Fibroblast of upper back skin (primary cell): ENCODE measurements at places on chromosomes 2 and 18.
A peak's percentile ranks its signal among the peaks of the same experiment; 100 is the strongest.

GRCh38 chr2:100197631-100198153 lies 55.3 kb upstream of the AFF3 start:
- DNase-seq = peak; percentile 93

GRCh38 chr2:14199040-14199439 lies 433.5 kb upstream of the LRATD1 start:
- DNase-seq = peak; percentile 4

DNA sequence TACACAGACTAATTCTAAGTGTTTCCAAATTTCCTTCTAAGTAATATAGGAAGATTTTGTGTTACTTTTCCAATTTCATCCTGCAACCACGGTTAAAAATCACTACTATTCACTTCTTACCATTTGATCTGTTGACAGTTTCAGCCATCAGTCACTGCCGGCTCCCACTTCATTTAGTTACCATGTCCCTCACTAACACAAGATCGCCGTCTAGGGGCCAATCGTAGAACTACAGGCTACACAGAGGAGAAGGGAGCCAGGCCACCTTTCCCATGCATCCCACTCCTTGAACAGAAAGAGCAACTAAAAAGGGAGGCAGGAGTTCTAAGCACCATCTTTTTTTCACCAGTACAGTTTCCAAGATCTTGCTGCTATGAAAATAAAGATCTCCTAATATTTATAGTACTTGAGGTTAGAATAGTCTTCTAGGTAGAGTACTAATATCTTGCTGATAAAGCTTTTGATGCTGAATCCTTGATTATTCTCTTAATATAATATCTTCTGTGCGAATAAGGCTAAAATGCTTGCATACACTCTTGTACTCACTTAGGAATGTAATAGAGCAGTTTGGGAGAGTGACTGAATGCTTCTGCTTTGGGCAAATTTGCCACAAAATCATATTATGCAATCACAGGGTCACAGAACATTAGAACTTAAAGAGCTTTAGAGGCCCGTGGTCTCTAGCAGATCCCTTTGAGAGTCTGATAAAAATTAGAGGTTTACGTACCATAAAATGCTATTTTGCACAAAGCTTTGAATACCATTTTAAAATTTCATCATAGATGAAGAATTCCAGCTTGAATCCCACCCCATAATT lies 39.5 kb upstream of the CYP1B1 start:
- DNase-seq = peak; percentile 85

DNA sequence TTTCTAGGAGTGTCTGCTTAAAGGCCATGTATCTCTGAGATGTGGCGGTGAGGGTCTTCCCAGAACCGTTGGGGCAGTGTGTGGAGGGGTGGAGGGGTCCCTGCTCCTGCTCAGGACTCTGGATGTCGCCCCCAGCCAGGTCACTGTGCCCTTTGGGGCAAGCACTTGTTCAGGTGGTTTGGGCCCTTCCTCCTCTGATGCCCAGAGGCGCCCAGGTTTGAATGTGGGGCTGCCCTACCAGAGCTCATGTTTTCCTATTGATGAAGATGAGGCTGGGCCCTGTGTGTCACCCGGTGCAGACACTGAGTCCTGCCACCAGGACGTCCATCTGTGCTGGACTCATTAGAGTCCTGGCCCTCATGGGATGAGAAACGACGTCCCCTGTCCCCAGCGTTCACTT lies 14.3 kb upstream of the PER2 start:
- DNase-seq = no peak

DNA sequence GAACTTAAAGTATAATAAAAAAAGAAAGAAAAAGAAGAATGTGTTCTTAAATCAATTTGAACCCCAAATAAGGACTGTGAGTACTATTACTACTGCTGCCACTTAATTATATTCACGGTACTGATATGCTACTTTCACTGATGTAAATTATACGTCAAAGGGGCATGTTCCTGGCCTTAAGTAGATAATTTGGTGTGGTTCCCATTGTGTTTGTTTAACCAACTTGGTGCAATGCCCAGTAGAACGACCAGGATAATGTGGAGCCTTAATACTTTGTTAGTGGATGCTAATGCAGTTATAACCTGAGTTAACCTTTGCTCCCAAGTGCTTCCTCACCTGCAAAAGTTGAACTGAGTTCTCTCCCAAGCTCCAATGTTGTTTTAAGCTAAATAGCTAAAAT lies 142.0 kb downstream of the NR4A2 start:
- no peak for DNase-seq

- DNase-seq = no peak
Measured at GRCh38 chr2:114006460-114006859, 116.6 kb downstream of the ACTR3 start.

DNA sequence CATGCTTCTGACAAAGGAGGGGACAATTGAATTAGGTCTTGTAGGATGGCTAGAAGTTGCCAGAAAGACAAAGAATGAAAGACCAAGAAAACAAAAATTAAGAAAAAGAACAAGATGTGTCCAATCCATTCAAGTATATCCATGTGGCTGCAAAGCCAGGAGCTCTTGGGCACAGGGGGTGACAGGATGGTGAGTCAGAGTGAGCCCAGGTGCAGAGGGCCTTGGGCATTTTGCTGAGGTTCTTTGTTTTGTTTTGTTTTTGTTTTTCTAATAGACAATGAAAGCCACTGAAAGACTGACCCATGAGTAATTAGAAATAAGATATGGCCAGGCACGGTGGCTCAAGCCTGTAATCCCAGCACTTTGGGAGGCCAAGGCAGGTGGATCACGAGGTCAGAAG lies 104.6 kb upstream of the KLHL29 start:
- DNase-seq = no peak

DNA sequence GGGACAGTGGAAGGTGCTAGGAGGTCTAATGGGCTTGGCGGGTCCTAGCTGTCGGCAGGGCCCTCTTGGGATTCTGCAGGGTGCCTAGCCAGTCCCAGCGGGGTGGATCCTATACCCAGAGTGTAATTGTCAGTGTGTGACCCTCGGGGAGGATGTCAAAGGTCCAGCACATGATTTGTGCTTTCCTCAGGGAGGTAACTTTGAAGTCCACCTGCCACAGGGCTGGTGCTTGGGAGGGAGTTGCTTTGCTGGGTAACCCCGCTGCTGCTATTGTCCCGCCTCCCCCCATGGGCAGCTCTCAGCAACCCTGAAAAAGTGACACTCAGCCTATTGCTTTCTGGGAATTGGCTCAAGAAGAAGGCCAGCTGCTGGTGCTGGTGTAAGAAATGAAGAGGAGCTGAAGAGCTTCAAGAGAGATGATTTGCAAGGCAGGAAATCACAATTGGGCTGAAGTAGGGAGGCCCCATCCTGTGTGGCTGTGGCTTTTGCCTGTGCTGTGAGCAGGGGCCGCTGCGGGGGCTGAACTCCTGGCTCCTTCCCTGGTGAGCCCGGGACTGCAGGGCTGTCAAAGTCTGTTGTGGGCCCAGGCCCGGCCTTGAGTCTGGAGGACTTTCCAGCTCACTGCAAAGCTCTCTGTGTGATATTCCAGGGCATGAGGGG lies 36.4 kb downstream of the EMILIN2 start:
- no peak for DNase-seq

DNA sequence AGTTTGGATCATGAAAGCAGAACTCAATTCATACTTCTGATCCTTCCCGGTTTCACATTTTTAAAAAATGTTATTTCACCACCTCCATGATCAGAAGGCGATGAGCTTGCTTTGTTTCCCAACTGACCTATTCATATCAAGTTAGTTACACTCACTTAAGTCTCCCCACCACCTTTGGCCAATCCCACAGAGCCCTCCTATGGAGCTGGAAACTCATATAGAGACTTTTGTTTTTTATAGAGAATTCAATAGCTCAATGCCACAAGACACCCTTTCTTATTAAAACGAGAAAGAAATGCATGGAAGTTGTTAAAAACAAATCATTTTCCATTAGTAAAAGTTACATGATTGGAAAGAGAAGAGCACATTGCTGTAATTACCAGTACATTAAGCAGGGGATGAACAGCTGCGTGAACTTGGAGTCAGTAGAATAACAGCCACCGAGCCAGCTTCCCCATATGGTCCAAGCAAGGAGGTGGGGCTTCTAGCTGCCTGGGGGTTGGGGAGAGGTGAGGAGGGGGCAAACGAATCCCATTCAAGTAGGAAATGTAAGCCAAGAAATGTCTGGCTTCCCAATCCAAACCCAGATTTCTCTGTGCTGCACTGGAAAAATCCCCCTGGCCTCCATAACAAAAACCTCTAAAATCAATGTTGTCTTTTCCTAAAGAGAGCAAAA lies 614.5 kb downstream of the IRS1 start:
- peak; percentile 38 for DNase-seq

- DNase-seq = no peak
Measured at GRCh38 chr18:7809455-7809854, 242.3 kb downstream of the PTPRM start.

GRCh38 chr2:10169053-10169578 lies 46.6 kb downstream of the RRM2 start:
- DNase-seq = no peak
